Activated T-helper 1 cell treated with anti-CD3 and anti-CD28 coated beads, Interleukin-12 subunit alpha, Interleukin-12 subunit beta, Interleukin-2, Interleukin-4 antibody, amounts not matched to agents 30 ng/mL and 10 ng/mL and 1 ng/mL, durations not matched to agents 14 hours and 24 hours and 36 hours (primary cell): ENCODE measurements at places on chromosomes 12 and 14.

DNA sequence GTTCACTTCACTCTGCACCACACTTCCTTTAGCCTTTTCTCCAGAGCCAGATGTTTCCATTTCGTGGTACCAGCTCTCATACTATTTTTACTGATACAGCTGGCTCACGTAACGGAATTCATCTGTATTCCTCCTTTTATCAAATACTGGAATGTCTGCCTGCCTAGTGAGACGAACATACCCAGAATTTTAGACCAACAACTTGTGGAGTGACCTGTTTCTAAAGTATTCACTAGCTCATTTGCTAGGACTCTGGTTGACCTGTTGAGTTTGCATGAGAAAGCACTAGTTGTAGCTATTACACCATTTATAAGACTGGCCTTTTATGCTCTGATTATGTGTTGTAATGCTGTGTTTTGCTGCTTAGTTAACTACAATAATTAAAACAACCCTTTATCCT is 22.6 kb downstream of the KCNA5 start:
- H3K27me3 ChIP-seq, result peaks cover 10% of the 10 kb centered on the region
- H3K4me1 ChIP-seq, result no peaks in the 10 kb centered on the region
- H3K27ac ChIP-seq, result no peak overlapping the region
- H3K4me3 ChIP-seq, result no peak overlapping the region

GRCh38 chr12:26176725-26177124 is 18.6 kb upstream of the SSPN start:
- no peaks in the 10 kb centered on the region for H3K4me1 ChIP-seq
- no peaks in the 10 kb centered on the region for H3K36me3 ChIP-seq
- no peak for DNase-seq
- H3K27me3 ChIP-seq, result peaks cover 10% of the 10 kb centered on the region
- H3K4me3 ChIP-seq, result no peak overlapping the region

DNA sequence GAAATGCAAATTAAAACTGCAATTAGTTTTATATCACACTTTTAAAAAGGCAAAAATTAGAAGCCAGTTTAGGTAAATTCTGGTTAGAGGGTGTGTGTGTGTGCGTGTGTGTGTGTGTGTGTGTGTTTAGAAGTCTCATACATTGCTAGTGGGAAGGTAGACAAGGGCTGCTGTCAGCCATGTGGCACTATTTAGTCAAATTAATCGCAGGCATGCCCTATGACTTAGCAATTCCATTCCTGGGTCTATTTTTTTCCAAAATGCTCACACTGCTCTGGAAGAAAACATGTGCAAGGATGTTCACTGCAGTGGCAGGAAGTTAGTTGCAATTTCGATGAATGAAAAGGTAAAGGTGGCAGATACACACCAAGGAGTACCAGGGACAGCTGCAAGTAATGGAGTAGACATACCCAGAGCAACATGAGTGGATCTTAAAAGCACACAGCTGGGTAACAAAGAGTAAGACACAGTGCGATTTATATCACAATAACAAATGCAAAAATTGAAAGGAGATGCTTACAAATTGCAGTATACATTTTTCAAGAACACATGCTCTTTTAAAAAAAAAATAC is 11.6 kb downstream of the CAPZA3 start:
- H3K27me3 ChIP-seq, result no peaks in the 10 kb centered on the region
- H3K4me1 ChIP-seq, result no peaks in the 10 kb centered on the region
- no peak for DNase-seq
- no peak overlapping the region for H3K4me3 ChIP-seq
- H3K27ac ChIP-seq, result no peak overlapping the region
- no peaks in the 10 kb centered on the region for H3K36me3 ChIP-seq

GRCh38 chr14:104573930-104574329 is 5.6 kb upstream of the C14orf180 start:
- no peaks in the 10 kb centered on the region for H3K27me3 ChIP-seq
- no peak overlapping the region for H3K4me3 ChIP-seq
- DNase-seq, result no peak

DNA sequence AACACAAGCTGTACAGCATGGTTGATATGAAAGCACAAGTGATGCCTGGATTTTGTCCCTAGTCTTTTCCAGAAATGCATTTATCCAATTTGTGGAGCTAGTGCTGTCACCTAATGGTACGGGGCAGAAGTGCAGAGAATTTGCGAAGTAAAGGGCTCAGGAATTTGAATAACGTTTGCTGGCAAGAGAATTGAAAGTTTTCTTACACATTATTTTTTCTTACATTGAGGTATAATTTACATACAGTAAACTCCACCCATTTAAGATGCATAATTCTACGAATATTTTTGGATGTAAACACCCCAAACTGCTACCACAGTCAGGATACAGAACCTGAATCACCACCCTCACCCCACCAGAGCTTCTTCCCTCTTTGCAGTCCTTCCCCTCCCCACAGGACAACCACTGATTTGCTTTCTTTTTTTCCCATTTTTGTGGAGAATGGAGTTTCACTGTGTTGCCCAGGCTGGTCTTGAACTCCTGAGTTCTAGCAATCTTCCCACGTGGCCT is 3.5 kb downstream of the AICDA start:
- H3K36me3 ChIP-seq, result no peaks in the 10 kb centered on the region
- no peak overlapping the region for H3K27ac ChIP-seq
- H3K4me3 ChIP-seq, result peak overlapping the region; percentile 25
- DNase-seq, result no peak
- H3K4me1 ChIP-seq, result peaks cover 10% of the 10 kb centered on the region
- H3K27me3 ChIP-seq, result peaks cover 23% of the 10 kb centered on the region

- H3K4me1 ChIP-seq, result peaks cover 18% of the 10 kb centered on the region
- peaks cover 18% of the 10 kb centered on the region for H3K27me3 ChIP-seq
- DNase-seq, result no peak
- H3K36me3 ChIP-seq, result no peaks in the 10 kb centered on the region
- no peak overlapping the region for H3K4me3 ChIP-seq
These were observed 40.6 kb downstream of the SPRING1 start for GRCh38 chr12:116697305-116697704.

- no peaks in the 10 kb centered on the region for H3K27me3 ChIP-seq
- no peak for DNase-seq
- no peak overlapping the region for H3K4me3 ChIP-seq
- no peaks in the 10 kb centered on the region for H3K36me3 ChIP-seq
- no peaks in the 10 kb centered on the region for H3K4me1 ChIP-seq
These were observed 468.4 kb upstream of the STXBP6 start for GRCh38 chr14:25518364-25518763.

DNA sequence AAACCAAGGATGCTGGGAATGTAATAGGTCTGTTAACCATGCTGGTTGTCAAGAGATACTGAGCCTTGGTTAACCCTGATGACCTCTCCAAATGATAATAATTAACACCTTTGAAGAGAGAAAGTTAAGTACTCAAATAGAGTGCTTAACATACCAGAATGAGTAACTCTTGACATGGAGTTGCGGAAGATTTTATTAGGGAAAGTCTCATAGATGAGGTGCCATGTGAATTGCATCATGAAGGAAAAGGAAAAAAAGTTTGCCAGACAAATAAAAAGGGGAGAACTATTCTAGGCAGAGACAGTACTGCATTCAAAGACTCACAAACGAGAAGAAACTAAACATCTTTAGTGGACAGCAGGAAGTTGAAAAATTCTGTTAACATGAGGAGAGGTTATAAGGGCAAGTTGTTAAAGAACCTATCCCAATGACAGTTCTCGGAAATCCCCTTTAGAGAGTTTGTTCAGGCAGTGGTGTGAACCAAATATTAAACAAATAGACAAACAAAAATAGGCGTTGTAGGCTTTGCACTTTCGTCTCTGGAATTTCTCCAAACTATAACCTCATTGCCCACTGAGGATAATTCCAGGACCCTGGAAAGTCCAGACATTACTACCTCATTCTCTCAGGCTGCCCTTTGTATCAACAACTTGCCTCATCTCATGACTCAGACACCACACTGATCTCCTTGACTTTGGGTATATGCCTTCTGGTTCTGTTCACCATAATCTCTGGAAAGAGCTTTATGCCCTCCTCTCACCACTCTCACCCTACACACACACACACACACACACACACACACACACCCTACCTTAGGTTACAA is 435.0 kb downstream of the GXYLT1 start:
- H3K36me3 ChIP-seq, result no peaks in the 10 kb centered on the region
- H3K4me1 ChIP-seq, result no peaks in the 10 kb centered on the region
- DNase-seq, result no peak
- H3K27ac ChIP-seq, result no peak overlapping the region
- H3K27me3 ChIP-seq, result no peaks in the 10 kb centered on the region

- peak overlapping the region; percentile 96 for H3K27ac ChIP-seq
- H3K4me3 ChIP-seq, result peak overlapping the region; percentile 96
- no peak for DNase-seq
- H3K36me3 ChIP-seq, result peaks cover 37% of the 10 kb centered on the region
These were observed 2.0 kb downstream of the ZBTB25 start for GRCh38 chr14:64501411-64502171.

- no peaks in the 10 kb centered on the region for H3K4me1 ChIP-seq
- no peaks in the 10 kb centered on the region for H3K27me3 ChIP-seq
- H3K27ac ChIP-seq, result no peak overlapping the region
- no peak overlapping the region for H3K4me3 ChIP-seq
- DNase-seq, result no peak
- no peaks in the 10 kb centered on the region for H3K36me3 ChIP-seq
These were observed 37.6 kb downstream of the SVOP start for GRCh38 chr12:108983227-108983626.

- no peaks in the 10 kb centered on the region for H3K27me3 ChIP-seq
- H3K36me3 ChIP-seq, result no peaks in the 10 kb centered on the region
- H3K27ac ChIP-seq, result no peak overlapping the region
- H3K4me1 ChIP-seq, result no peaks in the 10 kb centered on the region
- no peak for DNase-seq
These were observed 122.2 kb downstream of the PIWIL1 start for GRCh38 chr12:130459916-130460315.

DNA sequence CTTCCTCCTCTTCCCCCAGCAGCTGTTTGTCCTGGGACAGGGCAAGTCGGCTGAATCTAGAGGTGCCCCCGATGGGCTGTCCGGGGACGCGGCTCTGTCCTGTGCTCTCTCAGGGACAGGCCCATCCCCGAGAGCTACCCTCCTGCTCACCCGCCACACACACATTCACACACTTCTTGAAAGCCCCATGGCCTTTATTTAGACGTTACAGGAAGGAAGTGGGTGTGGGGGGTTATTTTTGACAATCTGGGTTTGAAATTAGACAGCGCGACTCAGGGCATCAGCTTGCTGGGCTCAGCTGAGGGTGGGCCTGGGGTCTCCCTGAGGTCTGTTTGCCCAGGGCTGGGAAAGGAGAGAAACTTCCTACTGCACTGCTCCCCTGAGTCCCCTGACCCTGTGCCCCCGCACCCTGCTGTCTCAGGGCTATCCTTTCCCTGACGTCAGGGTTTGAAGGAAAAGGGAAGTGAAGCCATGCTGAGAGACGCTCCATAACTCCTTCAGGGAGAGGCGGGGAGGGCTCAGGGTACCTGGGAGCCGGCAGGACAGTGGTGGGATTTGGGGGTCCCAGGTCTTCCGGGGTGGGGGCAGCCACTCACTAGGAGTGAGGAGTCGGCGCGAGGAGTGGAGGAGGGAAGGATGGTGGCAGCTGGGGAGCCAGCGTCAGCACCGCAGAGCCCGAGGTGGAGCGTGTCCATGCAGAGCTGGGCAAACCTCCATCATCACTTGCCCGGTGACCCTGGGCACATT is 8.1 kb downstream of the PTPN6 start:
- peak overlapping the region; percentile 91 for H3K4me3 ChIP-seq
- H3K36me3 ChIP-seq, result peaks cover 48% of the 10 kb centered on the region
- peak; percentile 67 for DNase-seq
- peak overlapping the region; percentile 96 for H3K27ac ChIP-seq

DNA sequence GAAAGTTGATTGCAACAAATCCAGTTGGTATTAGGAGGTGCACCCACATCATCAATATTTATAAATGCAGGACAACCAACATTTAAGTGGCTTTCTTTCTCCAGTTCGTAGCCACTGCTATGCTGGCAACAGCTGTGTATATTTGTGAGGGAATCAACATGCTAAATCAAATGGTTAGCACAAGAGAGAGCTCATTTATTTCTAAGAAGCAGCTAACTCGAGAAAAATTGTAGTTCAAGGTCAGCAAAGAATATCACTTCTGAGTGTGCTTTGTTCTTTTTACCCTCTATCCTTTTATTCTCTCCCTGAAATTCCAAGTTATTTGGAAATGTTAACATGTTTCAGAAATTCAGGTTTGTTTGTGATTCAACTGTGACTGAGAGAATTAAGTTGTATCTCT is 137.3 kb downstream of the NAV3 start:
- no peak overlapping the region for H3K4me3 ChIP-seq
- H3K4me1 ChIP-seq, result no peaks in the 10 kb centered on the region
- no peak overlapping the region for H3K27ac ChIP-seq
- no peaks in the 10 kb centered on the region for H3K36me3 ChIP-seq

GRCh38 chr12:102927220-102927619 is 10.2 kb upstream of the PAH start:
- no peak overlapping the region for H3K27ac ChIP-seq
- no peaks in the 10 kb centered on the region for H3K36me3 ChIP-seq
- DNase-seq, result no peak
- no peaks in the 10 kb centered on the region for H3K4me1 ChIP-seq
- H3K4me3 ChIP-seq, result no peak overlapping the region
- H3K27me3 ChIP-seq, result peaks cover 13% of the 10 kb centered on the region

DNA sequence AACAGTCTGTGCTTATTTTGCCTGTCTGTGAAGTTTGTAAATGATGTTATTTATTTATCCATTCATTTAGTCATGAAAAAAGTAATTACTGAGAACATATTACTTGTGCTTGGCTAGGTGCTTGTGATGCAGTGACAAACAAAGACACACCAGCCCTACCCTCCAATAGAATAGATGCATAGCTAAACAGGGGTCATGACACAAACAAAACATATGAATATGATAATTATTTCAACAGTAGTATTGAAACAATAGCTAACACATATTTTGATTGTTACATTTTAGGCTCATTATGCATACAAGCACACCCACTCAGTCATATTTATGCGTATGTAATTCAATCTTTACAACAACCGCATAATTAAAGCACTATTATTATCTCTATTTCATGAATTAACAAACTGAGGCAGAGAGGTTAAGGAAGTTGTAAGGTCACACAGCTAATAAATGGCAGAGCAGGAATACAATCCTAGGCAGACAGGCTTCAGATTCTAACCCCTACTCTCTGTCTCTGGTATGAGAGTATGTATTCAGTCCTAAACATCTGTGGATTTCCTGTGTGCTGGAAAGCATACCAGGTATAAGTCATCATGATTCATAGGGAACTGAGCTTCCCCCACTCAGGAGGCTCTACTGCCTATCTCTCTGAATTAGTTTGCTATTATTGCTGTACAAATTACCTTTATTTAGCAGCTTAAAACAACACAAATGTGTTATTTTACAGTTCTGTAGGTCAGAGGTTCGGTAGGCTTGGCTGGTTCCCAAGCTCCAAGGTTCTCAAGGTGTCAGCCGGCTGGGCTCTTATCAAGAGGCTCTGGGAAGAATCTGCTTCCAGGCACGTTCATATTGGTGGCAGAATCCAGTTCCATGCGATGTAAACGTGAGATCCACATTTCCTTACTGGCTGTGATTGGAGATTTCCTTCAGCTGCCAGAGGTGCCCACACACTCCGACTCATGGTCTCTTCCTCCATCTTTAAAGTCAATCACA is 509.4 kb downstream of the GALC start:
- H3K4me3 ChIP-seq, result no peak overlapping the region
- H3K27ac ChIP-seq, result no peak overlapping the region
- H3K27me3 ChIP-seq, result no peaks in the 10 kb centered on the region

- peaks cover 2% of the 10 kb centered on the region for H3K27me3 ChIP-seq
- peak overlapping the region; percentile 83 for H3K27ac ChIP-seq
- H3K4me3 ChIP-seq, result peak overlapping the region; percentile 56
- peaks cover 23% of the 10 kb centered on the region for H3K36me3 ChIP-seq
- H3K4me1 ChIP-seq, result peaks cover 86% of the 10 kb centered on the region
These were observed 375.0 kb downstream of the DPF3 start for GRCh38 chr14:72518809-72519377.

- no peak for DNase-seq
- no peaks in the 10 kb centered on the region for H3K36me3 ChIP-seq
- no peaks in the 10 kb centered on the region for H3K4me1 ChIP-seq
- H3K4me3 ChIP-seq, result no peak overlapping the region
These were observed 402.9 kb upstream of the PDE3A start for GRCh38 chr12:19965196-19966038.
